ENCODE measurements at places on chromosomes 1 and 21. TPM values are rescaled to one million over a fixed set of nuclear protein-coding genes. Genes with fewer than 3 reads are reported as not detected.
A peak's percentile ranks its signal among the peaks of the same experiment; 100 is the strongest.

GRCh38 chr1:101971304-101971703 is 25.4 kb downstream of the OLFM3 start:
- no peak overlapping the region for H3K4me3 ChIP-seq
- DNase-seq = no peak
- H3K4me1 ChIP-seq = no peaks in the 10 kb centered on the region
- no peak overlapping the region for H3K27ac ChIP-seq

DNA sequence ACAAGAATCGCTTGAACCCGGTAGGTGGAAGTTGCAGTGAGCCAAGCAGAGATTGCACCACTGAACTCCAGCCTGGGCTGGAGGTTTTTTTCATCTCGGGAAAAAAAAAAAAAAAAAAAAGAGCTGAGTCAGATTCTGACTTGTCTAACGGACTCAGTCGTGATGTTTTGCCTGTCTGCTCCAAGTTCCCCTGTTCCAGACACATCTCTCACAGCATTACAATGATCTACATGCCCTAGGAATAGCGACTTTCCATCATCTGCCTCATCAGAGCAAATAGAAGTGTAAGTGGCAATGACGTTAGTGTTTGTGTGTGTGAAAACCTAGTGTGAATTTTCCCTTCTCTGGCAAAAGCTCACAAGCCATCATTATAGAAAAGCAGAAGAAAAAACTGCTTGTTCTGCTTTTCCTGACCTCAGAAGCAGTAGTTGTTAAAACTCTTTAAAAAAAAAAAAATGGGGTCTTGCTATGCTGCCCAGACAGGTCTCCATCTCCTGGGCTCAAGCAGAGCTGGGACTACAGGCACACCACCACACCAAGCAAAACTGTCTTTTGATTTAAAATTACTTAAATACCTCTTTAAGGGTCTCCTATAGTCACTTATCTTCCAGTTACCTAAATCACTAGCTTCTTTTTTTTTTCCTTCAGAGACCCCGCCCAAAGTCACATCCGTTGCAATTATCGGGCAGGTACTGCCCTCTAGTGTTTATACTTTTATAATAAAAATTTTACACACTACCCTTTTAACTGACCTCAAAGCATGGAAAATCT is 37.3 kb downstream of the PLEKHO1 start:
- peak; percentile 56 for DNase-seq
- no peaks in the 10 kb centered on the region for H3K4me1 ChIP-seq
- no peaks in the 10 kb centered on the region for H3K36me3 ChIP-seq
- H3K27me3 ChIP-seq = no peaks in the 10 kb centered on the region

DSCAM gene
- total RNA-seq = not detected

DNA sequence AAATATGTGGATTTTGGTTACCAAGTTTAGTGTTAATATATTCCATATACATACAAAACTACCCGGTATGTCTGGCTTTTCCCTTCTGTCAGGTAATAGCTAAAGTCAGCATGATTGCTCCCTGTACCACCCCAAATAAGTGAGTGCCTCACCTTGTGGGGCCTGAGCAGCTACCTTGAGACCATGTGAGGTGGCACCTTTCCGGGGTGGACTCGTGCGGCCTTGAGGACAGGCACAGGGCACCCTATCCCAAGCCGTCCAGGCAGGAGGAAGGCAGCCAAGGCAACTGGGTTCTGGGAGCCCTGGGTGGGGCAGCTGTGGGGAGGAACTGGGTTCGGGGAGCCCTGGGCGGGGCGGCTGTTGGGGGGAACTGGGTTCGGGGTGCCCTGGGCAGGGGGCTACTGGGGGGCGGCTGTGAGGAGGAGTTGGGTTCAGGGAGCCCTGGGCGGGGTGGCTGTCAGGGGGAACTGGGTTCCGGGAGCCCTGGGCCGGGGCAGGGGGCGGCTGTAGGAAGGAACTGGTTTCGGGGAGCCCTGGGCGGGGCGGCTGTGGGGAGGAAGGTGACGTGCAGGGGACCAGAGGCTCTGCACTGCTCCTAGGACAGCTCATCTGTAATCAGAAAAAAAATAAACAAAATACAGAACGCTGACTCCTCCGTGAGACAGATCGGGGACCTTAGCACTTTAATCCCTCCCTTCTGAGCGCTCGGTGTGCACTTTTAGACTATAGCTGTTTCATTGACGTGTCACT is 63.3 kb downstream of the POFUT2 start:
- H3K4me1 ChIP-seq = no peaks in the 10 kb centered on the region
- no peak overlapping the region for H3K27ac ChIP-seq
- no peaks in the 10 kb centered on the region for H3K27me3 ChIP-seq
- DNase-seq = no peak
- H3K36me3 ChIP-seq = no peaks in the 10 kb centered on the region
- H3K4me3 ChIP-seq = no peak overlapping the region

YY1AP1 gene
- 48.9 TPM for total RNA-seq

GRCh38 chr1:113768916-113769600 is 9.8 kb upstream of the PHTF1 start:
- H3K36me3 ChIP-seq = no peaks in the 10 kb centered on the region
- no peak overlapping the region for H3K27ac ChIP-seq
- no peak overlapping the region for H3K4me3 ChIP-seq

DNA sequence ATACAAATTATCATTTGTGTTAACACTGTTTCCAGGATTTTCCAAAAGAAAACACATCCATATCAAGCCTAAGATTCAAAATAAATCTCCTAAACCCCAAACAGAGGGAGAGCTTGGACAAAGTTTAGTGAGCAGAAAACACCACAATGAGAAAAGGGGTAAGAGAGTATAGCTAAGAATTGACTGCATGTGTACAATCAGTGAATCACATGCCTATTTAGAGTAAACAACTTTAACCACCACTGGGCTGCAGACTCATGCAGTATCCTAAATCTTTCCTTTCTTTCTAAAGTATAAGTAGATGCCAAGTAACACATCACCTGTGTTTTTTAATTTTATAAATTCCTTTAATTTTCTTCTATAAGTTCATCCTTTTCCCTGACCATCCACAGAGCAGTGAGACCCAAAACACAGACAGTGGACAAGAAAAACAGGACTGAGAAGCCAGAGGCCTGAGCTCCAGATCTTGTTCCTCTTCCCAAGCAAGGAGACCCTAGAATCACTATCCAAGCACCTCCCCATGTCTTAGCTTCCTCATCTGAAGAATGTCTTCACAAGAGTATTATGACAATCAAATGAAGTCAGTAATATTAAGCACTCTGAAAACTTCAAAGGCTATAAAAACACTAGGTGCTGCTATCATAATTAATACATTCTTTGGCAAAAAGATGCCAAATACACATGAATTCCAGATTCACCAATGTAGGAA is 93.1 kb downstream of the VAV3 start:
- DNase-seq = no peak
- H3K4me1 ChIP-seq = peaks cover 27% of the 10 kb centered on the region
- no peak overlapping the region for H3K27ac ChIP-seq
- no peaks in the 10 kb centered on the region for H3K27me3 ChIP-seq
- no peaks in the 10 kb centered on the region for H3K36me3 ChIP-seq

HTR6 gene
- not detected for total RNA-seq

DNA sequence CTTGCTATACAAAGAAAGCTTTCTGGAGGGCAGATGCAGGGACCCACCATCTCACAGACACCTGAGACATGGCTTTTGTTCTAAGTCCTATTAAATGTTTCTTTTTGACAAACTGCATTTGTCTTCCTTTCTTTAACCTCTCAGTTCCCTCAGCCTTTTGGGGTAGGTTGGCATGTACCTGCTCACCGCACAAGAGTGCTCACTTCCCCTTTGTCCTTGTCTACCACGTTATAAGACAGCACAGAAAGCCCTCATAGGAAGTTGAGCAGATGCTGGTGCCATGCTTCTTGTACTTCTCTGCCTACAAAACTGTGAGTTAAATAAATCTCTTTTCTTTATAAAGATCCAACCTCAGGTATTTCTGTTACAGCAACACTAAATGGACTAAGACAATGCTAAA is 31.9 kb upstream of the RGS21 start:
- H3K36me3 ChIP-seq = no peaks in the 10 kb centered on the region
- no peaks in the 10 kb centered on the region for H3K4me1 ChIP-seq
- DNase-seq = no peak

DNA sequence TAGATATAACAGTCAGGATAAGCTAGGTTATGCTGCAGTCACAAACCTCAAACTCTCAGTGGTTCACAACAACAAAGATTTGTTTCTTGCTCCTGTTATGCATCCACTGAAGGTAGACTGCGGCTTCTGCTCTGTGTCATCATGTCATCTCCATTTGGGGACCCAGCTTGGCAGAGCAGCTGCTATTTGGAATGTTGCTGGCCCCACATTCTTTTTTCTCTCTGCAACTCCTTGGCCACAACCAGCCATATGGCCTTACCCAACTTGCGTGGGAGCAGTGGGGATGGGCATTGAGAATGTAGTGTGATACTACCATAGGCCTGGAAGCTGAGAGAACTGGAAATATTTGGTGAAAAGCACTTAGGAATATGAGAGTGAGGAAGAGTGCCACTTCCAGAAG is 26.4 kb downstream of the AGO4 start:
- H3K27ac ChIP-seq = no peak overlapping the region
- peaks cover 68% of the 10 kb centered on the region for H3K36me3 ChIP-seq
- H3K4me1 ChIP-seq = no peaks in the 10 kb centered on the region
- no peak for DNase-seq
- H3K4me3 ChIP-seq = no peak overlapping the region

GRCh38 chr1:223129229-223129901 is 13.7 kb downstream of the TLR5 start:
- H3K27ac ChIP-seq = no peak overlapping the region
- peak; percentile 72 for DNase-seq
- H3K27me3 ChIP-seq = no peaks in the 10 kb centered on the region
- H3K4me3 ChIP-seq = no peak overlapping the region

DNA sequence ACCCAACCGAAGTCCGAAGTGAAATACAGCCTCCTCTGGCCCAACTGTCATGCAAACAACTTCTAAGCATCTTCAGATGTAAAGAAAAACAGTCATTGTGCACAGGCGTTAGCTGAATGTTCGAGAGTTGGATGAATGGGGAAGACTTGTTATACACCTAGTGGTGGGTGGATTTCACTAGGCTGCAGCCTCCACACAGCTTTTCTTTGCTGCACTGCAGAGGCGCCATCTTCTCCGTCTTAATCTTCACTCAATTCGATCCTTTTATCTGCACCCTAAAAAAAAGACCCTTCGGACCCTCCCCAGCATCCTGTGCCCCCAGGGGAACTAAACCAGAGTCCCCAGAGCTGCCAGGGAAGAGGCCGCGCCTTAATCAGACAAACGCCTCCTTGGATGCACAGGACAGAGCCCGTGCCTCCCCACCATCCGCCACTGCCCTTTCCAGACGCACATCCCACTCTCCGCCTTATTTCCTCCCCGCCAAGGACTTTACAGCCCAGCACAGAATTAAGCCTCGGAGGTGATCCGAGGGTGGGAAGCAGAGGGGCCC is 1.4 kb downstream of the APP start:
- H3K27ac ChIP-seq = peak overlapping the region; percentile 95
- peaks cover 54% of the 10 kb centered on the region for H3K4me1 ChIP-seq
- H3K4me3 ChIP-seq = peak overlapping the region; percentile 96
- H3K27me3 ChIP-seq = no peaks in the 10 kb centered on the region

TNN gene
- total RNA-seq = 0.29 TPM

RGS18 gene
- total RNA-seq = 8.2 TPM

DNA sequence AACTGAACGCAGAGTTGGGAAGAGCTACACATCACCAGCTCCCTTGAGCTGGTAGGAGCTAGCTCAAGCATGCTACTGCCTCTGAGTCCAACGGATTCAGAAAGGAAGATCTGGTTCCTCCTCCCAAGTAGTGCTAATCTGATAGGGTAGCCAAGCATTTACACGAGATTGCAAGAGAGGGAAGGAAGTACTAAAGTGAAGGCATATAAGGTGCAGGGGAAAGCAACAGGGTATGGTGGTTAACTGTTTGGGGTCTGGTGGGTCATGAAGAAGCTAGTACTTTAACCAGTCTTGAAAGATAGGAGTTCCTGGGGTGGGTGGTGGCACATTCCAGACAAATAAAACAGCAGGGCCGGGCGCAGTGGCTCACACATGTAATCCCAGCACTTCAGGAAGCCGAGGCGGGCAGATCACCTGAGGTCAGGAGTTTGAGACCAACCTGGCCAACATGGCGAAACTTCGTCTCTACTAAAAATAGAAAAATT is 20.2 kb upstream of the ZNF436 start:
- no peak for DNase-seq
- no peak overlapping the region for H3K27ac ChIP-seq
- no peaks in the 10 kb centered on the region for H3K27me3 ChIP-seq
- H3K36me3 ChIP-seq = no peaks in the 10 kb centered on the region

TRIM17 gene
- 0.53 TPM for total RNA-seq

- H3K27me3 ChIP-seq = no peaks in the 10 kb centered on the region
- DNase-seq = no peak
- no peak overlapping the region for H3K4me3 ChIP-seq
- H3K27ac ChIP-seq = no peak overlapping the region
- no peaks in the 10 kb centered on the region for H3K4me1 ChIP-seq
Observed at GRCh38 chr1:87898431-87898830, 569.8 kb downstream of the LMO4 start.

ZSWIM5 gene
- 13.3 TPM for total RNA-seq

- no peak for DNase-seq
- H3K4me3 ChIP-seq = no peak overlapping the region
- H3K27me3 ChIP-seq = no peaks in the 10 kb centered on the region
- H3K27ac ChIP-seq = no peak overlapping the region
- H3K4me1 ChIP-seq = no peaks in the 10 kb centered on the region
- H3K36me3 ChIP-seq = no peaks in the 10 kb centered on the region
Observed at GRCh38 chr1:177411381-177411780, 240.6 kb downstream of the BRINP2 start.

TGFB2 gene
- total RNA-seq = 4.2 TPM

- peak overlapping the region; percentile 46 for H3K4me3 ChIP-seq
- H3K4me1 ChIP-seq = peaks cover 17% of the 10 kb centered on the region
- DNase-seq = peak; percentile 42
- no peaks in the 10 kb centered on the region for H3K27me3 ChIP-seq
- peak overlapping the region; percentile 96 for H3K27ac ChIP-seq
- H3K36me3 ChIP-seq = no peaks in the 10 kb centered on the region
Observed at GRCh38 chr1:19209439-19209989, 552 bp downstream of the UBR4 start.

DNA sequence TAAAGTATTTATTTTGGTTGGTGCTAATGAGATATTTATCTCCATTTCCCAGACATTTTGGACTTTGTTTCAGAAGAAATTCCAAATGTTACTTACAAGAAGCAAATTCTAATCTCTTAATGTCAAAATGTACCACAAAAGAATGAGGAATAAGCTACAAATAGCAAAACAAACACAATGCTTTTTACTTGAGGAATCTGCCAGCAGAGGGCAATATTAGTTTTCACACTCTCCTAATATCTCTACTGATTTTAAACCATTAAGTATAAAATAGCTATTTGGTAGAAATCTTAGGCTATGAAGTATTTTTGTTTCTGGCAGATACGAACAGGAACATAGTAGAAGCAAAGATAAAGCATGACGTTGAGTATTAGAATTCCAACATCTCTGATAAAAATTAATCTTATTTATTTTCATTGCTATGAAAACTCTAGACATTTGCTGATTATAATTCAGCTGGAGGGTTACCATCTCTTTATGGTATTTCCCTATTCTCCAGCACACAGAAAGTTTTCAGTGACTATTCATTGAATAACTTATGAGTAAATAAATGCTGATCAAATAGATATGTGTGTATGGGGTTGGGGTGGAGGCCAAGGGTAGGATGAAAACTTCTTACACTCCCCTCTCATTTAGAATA is 13.4 kb upstream of the HMCN1 start:
- no peaks in the 10 kb centered on the region for H3K27me3 ChIP-seq
- no peaks in the 10 kb centered on the region for H3K4me1 ChIP-seq
- no peaks in the 10 kb centered on the region for H3K36me3 ChIP-seq
- no peak overlapping the region for H3K27ac ChIP-seq
- H3K4me3 ChIP-seq = no peak overlapping the region
